ENCODE measurements at places on chromosomes 1 and 21.

GRCh38 chr1:243253211-243253925, 1.7 kb downstream of the CEP170 start:
- DNase-seq, result no peak

GRCh38 chr1:84297546-84298244, 3.8 kb upstream of the SAMD13 start:
- no peak for DNase-seq

- DNase-seq, result no peak
Measured at GRCh38 chr1:3261007-3261968, 192.3 kb downstream of the PRDM16 start.

GRCh38 chr1:200724064-200724463, 14.6 kb upstream of the CAMSAP2 start:
- DNase-seq, result no peak

- DNase-seq, result peak; percentile 48
Measured at GRCh38 chr1:51189421-51190073, 46.5 kb upstream of the RNF11 start.

DNA sequence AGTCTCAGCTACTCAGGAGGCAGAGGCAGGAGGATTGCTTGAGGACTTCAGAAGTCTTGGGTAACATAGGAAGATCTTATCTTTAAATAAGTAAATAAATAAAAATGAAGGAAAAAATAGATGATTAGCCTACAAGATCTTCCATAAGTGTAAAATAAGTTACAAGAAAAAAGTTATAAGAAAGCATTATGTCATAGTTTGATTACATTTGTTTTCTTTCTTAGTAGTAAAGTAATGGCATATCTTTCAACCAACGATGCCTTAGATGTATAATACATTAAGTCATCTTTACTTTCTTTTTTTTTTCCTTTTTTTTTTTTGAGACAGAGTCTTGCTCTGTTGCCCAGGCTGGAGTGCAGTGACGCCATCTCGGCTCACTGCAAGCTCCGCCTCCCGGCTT, 46.5 kb downstream of the SNRPE start:
- no peak for DNase-seq

GRCh38 chr1:47557066-47557465, 119.2 kb downstream of the FOXD2 start:
- no peak for DNase-seq

- DNase-seq, result no peak
Measured at GRCh38 chr1:219906924-219907771, 21.2 kb downstream of the SLC30A10 start.

GRCh38 chr1:22263359-22263758, 120.5 kb upstream of the WNT4 start:
- DNase-seq, result no peak

- no peak for DNase-seq
Measured at GRCh38 chr1:212491454-212491853, 58.7 kb downstream of the NENF start.

- no peak for DNase-seq
Measured at GRCh38 chr1:201014816-201015200, 8.7 kb downstream of the KIF21B start.

- no peak for DNase-seq
Measured at GRCh38 chr1:151868486-151868885, 15.0 kb upstream of the THEM5 start.

GRCh38 chr1:212699104-212699624, 476 bp downstream of the BATF3 start:
- peak; percentile 33 for DNase-seq

DNA sequence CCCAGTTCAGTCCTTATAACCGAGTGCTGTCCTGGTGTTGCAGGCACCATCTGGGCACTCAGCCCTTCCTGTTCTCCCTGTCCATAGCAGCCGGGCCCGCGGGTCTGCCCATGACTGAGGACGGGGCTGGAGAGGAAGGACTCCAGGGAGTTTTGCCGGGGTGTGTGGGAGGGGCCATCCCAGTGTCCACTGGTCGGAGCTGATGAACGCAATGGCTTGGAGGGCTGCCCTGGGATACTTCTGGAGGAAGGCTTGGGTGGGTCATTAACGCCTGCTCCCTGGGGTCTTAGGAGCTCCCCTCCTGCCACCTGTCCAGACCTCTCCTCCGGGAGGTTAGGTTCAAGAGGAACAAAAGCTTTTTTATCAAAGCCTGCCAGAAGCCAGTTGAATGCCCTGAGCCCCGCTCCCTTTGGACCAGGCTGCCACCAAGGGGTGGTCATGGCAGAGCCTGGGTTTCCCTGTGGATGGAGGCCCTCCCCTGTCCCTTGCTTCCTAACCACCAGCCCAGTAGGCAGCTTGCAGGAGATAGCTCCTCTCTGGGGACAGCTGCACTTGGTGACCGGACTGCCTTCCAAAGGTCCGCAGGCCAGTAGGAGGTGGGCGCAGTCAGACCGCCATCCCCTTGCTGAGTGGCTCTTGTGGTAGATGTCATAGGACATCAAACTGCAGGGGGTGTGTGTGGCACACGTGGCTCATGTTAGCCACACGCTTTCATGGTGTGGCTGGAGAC, 61.3 kb downstream of the TRIM11 start:
- DNase-seq, result no peak

DNA sequence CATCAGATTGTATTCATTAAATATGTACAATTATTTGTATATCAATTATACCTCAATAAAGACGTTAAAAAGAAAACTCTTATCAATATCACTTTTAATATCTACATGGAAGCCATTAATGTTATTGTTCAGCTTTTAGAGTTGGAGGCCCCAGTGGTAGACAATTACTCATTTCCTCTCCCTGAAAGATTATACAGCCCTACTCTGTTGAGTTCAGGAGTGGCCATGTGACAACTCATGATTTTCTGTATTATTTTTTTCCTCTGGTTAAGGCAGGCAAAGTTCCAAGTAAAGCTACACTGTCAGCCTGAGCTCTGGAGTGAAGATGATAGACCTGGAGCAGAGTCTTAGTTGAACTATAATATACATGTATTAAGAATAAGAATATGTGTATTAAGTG, 247.9 kb upstream of the B3GALT2 start:
- no peak for DNase-seq

DNA sequence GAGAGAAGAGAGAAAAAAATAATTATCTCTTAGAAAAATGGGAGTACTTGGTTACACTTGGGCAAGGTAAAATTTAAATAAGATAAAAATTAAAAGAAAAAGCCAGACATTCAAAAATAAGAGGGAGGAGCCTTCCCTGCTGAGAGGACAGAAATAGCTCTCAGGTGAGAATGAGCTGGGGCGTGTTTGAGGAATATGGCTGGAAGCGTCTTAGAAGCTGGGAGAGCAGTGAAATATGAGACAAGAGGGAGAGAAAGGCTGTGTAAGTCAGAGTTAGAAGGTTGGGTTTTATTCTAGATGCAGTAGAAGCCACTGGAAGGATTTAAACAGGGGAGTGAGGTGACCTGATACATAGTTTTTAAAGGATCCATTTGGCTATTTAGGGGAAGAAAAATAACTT, 154.2 kb upstream of the L1TD1 start:
- no peak for DNase-seq

- DNase-seq, result no peak
Measured at GRCh38 chr1:151741516-151741915, 20.2 kb downstream of the RIIAD1 start.

- DNase-seq, result no peak
Measured at GRCh38 chr1:183570451-183570850, 19.8 kb downstream of the NCF2 start.

DNA sequence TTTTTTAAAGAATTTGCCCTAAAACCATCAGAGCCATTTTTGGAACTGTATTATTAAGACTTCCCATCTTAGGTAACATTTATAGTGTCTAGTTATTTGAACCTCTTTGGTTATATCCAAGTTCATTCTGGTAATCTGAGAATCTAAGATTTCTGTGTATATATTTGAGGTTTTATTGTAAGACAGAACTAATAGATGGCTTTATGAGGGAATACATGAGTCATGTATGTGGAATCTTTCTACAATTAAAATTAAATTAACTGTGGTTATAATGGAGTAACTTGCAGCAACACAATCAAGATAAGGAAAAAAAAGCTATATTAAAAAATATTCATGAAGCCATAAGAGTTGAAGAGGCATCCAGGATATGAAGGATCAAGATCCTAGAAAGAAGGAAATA, 92.1 kb downstream of the UBE2U start:
- DNase-seq, result no peak

DNA sequence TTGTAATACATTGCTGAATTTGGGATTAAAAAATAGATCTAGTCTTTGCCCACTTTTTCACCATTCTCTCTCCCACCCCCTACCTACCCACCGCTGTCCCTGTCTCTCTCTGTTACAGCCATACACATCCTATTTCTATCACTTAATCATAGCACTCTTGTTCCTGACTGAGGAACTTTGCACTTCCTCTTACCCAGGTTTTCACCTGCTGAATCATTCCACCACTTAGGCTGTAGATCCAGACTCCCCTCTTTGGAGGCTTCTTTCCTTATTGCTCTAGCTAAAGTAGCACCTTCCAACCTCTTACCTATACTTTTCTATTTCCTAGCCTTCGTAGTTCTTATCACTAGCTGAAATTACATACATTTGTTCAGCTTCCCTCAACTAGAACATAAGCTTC, 59.6 kb downstream of the ATP6V1G3 start:
- DNase-seq, result no peak

GRCh38 chr21:34223376-34223775, 140.4 kb upstream of the KCNE2 start:
- no peak for DNase-seq

GRCh38 chr21:46180079-46180722, 4.1 kb downstream of the SPATC1L start:
- DNase-seq, result no peak

DNA sequence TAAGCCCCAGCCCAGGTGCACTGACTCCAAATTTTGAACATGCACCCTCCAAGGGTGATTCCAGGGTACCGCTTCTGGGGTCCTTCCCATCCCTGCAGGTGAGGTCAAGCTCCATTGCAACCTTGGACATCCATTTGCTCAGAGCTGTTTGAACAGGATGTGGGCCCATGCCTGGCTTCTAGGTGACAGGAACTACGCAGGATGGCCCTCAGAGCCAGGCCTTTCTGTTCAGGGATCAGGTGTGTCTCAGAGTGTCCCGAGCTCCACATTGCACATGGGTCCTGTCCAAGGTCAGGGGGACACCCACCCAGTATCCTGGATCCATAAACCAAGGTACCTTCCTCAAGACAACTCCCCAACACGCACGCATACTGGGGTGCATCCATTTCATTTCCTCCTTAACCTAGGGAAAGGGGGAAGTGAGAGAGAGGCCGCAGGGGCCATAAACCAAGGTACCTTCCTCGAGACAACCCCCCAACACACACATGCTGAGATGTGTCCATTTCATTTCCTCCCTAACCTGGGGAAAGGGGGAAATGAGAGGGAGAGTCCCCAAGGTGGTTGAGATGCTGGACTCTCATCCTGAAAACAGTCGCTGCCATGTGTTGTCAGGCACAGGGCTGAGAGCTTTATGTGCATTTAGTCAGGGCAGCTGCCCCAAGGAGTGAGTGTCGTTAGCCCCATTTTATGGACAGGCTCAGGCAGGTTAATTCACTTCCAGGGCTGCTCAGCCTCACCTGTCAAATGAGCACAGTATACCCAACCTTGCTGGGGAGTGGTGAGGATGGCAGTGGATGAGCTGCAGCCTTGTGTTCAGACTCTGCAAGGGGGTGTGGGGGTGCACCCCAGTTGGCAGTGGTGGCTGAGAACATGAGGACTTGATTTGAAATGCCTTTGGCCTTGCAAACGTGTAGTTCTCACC, 2.1 kb downstream of the SLC66A1 start:
- DNase-seq, result no peak

DNA sequence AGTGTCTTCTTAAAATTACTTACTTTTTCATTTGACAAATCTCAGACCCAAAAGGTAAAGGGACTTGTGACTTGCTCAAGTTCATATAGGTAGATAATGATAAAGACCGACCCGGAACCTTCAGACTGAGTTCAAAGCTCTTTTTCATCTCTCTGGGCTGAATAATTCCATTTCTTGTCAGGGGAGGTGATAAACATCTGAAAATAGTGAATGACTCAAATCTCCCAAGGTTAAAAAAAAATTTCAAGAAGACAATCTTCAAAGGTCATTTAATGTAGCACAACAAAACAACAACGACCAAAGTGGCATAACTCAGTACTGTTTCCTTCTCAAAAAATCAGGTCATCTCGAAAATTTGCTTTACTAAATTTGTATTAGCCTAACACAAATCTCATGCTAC, 20.6 kb downstream of the LUZP1 start:
- peak; percentile 28 for DNase-seq

DNA sequence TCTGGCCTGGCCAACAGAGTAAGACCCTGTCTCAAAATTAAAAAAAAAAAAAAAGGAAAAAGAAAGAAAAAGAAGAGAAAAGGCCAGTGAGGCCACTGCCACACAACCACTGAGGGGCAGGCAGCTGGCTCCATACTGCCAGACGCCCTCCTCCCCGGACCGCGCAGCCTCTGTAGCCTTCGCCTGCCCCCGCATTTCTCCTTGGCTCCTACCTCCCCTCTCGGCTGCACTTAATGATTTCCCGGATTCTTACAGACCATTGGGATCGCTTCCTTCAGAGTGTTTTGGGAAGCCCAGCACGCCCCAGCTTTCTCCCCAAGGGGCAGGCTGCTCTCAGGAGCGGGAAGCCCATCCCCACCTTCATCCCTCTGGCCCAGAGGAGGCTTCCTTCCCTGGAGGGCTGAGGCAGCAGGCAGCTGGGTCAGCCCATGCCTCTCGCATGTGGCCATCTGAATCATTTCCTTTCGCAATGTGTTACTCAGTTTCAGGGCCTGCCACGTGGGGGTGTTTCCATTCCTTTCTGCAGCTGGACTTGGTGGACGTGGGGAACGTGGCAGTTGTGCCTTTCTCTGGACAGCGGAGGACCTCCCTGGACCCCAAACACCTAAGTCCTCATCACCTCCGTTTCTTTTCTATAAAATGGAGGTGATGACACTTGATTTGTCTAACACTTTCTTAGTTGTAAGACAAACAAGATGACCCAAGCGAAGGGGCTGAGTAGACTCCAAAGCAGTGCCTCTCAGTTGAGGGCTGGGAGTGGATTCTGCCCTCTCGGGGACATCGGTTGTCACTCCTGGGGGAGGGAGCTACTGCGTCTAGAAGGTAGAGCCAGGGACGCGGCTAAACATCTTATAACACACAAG, 2.3 kb downstream of the SLC2A5 start:
- no peak for DNase-seq

GRCh38 chr1:84873366-84873765, 19.6 kb downstream of the LPAR3 start:
- no peak for DNase-seq

DNA sequence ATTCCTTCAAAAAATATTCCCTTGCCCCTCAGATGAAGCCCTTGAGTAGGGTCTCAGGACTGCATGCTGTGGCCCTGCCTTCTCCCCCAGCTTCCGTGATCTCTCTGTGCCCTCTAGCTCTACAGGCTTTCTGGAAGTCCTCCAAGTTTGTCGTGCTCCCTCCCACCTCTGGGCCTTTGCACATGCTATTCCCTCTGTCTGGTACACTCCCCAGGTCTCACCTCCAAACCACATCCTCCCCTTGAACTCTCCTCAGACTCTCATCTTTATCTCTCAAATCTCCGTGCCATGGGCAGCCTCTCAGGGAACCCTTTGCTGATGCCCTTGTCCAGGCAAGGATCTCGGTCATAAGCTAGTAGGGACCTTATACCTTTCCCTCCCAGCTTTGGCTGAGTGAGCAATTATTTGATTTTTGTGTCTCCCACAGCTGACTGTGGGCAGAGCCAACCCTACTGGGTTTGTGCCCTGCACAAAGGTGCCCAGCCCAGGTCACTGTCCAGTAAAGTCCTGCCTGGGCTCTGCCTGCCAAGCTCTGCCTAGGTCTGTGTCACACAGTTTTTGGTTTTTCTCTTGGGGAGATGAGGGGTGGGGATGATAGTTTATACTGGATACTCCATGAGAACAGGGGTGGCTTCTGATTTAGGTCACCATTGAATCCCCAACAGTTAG, 188.1 kb downstream of the ZNF281 start:
- DNase-seq, result no peak

Measured in CD4-positive, alpha-beta T cell treated with Interleukin-6 at 100 ng/mL for 8 hours (primary cell).